ACHN (cell line): ENCODE measurements at places on chromosomes 6 and 20.

DNA sequence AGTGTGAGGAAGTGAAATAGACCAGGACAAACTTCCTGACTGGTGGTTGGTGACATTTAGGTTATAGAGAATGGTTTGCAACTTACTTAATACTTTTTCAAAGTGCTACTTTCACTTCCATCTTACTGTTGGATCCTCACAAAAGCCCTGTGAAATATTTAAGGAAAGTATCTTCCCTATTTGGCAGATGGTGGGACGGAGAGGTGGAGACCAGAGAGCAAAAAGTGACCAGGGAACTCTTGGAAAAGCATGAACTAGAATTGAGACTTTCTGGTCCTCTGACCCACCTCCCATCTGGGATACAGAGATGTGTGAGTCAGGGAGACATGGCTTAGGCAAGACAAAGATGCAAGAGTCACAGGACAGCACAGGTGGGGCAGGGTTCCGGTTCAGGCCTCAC, 3.0 kb downstream of the TRIM10 start:
- no peak for DNase-seq

GRCh38 chr6:133313068-133313467, 71.9 kb downstream of the EYA4 start:
- no peak for DNase-seq

DNA sequence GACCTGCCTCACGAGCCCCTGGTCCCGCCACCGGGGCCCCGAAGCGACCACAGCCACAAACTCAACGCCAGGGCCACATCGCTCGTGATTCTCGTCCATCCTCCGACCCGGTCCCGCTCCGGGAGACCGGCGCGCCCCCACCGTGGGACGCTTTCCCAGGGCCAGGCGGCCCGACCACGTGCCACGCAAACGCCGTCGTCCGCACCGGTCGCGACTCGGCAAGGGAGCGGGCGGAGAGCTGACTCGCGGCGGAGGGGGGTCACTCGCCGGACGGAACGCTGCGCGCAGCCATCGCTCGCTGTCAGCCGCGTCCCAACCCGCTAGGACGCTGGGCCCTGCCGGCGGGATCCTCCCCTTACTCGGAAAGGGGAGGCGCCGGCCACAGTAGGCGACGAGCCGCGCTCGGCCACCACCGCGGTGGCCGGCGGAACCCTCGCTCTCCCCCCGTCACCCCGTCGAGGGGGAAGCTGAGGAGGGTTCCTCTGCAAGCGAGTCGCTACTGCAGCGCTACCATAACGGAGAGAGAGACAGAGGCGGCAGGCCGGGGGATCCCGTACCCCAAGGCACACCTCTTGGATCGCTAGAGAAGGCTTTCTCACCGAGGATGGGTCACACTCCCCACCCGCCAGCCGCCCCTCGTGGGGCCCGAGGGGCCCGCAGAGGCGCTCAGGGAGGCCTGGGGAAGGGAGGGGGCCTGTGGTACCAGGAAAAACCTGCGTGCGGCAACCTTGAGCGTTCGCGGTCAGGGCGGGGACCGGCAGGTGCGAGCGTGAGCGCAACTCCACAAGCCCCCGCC, 511.8 kb upstream of the ZNF337 start:
- DNase-seq, result no peak

DNA sequence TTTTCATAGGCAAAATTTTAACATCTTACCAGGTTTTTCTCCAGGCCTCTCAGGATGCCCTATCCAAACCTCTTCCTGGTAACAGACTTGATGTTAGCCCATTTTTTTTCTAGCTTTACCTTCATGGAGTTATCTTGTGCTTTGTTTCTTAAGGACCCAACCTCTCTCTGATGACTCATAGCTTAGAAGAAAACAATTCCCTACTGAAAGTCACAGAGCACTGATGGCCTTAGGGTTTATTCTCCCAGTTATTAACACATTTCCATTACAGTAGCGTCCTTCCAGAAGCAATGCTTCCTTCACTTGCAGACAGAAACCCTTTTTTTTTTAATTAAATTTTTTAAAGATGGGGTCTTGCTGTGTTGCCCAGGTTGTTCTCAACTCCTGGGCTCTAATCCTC, 79.4 kb downstream of the IYD start:
- no peak for DNase-seq

- no peak for DNase-seq
These were observed 866 bp upstream of the BTN3A3 start for GRCh38 chr6:26439151-26440125.

DNA sequence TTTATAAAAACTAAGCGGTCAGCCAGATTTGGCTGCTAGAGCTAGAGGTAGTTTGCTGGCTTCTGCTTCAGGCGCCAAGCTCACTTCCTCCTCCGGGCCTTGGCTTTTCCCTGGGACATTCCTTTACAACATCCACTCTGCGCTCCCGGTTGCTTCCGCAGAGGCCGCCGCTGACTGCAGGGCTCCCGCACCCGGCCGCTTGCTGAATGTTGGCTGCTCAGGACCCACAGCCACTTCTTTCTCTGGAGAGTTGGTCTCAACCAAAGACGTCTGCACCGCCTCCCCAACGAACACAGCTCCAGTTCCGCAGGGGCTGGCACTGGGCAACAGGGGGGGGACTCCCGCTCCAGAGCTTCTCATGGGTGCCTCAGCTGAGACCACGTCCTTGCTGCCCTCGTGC, 282.8 kb downstream of the TFAP2C start:
- no peak for DNase-seq

DNA sequence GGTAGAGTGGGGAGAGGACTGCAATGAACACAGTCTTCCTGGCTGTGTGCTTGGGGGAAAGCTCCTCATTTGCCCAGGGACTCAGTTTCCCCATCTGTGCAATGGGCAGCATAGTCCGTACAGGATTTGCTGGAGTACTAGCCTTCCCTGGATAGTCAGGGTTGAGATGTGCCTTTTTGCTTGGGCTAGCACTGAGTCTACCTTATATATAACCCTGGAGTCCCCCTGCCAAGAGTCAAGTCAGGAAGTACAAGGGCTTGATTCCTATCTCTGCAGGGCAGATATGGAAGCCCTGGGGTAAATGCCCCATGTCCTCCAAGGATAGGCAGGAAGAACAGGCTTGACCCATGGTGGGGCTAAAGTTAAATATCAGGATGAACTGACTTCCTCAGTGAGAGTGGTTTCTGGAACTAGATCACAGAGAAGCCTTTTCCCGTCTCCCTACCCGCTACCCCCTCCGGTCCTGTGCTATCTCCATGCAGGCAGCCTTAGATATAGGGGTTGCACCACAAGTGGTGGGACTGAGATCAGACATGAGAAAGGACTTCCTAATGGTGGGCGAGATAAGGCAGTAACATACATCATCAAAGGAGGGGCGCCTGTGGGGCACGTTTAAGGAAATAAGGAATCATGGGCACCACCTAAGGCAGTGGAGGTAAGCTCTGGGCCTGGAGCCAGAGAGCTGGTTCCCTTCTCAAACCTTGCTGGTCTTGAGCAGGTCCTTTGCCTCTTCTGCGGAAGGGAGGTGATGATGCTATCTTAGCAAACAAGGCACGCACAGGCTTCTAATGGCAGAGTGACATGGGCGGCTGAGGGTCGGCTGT, 157.9 kb downstream of the MRPL14 start:
- DNase-seq, result no peak

DNA sequence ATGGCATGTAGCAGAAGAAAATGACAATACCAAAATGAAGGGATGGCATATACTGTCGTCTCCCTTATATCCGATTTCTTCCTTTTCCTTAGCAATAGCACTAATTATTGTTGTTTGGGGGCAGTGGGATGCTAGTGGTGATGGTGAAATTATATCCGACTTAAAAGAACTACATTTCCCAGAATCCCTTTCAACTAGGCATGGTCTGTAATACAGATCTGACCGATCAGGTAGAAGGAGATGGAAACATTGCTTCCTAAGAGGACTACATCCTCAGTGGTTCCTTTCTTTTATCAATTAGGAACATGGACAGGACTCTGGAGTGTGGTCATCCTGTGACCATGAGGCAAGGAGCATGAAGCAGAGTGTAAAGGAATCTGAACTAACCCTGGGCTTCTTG, 532.6 kb downstream of the CBLN4 start:
- no peak for DNase-seq

GRCh38 chr20:62728781-62729300, 20.2 kb downstream of the NTSR1 start:
- DNase-seq, result no peak

DNA sequence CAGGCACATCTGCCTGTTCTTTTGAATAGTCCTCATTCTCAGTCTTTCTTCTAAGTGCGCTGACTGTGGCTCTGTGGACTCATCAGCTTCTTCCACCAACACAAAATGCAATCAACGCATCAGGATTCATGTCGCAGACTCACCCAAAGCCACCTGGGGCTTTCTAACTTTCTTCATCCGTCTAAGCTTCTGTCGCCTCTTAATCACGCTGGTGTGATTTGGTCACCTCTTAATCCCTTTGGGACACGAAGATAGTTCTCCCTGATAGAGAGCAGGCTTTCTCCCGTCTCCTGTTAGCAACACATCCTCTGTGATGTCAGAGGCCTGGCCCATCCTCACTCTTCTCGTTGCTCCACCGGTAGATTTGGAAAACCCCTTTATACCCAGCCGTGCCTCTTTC, 78.0 kb upstream of the FOXQ1 start:
- no peak for DNase-seq

DNA sequence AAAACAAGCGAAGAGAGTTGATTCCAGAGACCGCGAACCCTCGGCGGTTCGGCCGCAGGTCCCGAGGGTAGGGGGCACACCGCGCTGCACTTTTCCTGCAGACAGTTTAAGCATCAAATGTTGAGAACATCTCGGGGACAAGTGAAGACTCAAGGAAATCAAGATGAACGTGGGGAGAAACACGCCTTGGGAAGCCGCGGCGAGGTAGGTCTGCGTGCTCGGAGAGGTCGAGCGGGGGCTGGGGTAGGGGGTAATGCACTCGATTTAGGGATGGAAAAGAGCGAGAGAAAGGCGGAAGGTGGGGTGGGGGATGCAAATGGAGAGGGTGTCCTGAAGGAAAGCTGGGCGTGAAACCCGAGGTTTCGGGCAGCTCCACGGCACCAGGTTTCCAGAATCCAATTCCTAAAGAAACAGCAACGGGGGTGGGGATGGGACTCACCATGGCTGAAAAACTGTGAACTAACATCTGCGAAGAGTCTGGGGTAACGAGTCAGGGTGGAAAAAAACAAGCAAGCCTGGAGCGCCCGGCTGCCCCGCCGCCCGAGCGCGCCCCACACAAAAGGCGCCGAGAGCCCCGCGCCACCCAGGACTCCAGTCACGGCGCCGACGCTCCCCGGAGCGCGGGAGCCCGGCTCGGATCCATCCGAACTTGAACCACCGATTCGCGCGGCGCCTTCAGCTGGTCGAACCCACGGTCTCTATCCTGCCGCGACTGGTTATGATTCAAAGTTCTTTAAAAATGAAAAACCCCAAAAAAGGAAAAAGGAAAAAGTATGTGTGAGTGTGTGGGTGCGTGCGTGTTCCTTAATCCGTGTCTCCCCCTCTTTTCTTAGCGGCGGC, 3.5 kb downstream of the TFAP2A start:
- peak; percentile 28 for DNase-seq

DNA sequence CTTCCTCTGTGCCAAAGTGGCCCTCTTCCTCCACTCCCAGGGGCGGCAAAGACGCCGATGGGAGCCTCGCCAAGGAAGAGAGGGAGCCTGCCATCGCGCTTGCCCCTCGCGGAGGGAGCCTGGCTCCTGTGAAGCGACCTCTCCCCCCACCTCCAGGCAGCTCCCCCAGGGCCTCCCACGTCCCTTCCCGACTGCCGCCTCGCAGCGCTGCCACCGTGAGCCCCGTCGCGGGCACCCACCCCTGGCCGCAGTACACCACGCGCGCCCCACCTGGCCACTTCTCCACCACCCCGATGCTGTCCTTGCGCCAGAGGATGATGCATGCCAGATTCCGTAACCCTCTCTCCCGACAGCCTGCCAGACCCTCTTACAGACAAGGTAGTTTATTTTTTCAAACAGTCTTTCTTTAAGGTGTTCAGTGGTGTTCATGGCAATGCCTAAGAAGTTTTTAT, 64.9 kb downstream of the FNDC1 start:
- no peak for DNase-seq

GRCh38 chr6:43776799-43777776, 7.1 kb downstream of the VEGFA start:
- DNase-seq, result no peak

GRCh38 chr6:47655719-47656595, 42.4 kb upstream of the ADGRF4 start:
- DNase-seq, result peak; percentile 69

- no peak for DNase-seq
These were observed 4.1 kb upstream of the TOX2 start for GRCh38 chr20:43910564-43910963.

DNA sequence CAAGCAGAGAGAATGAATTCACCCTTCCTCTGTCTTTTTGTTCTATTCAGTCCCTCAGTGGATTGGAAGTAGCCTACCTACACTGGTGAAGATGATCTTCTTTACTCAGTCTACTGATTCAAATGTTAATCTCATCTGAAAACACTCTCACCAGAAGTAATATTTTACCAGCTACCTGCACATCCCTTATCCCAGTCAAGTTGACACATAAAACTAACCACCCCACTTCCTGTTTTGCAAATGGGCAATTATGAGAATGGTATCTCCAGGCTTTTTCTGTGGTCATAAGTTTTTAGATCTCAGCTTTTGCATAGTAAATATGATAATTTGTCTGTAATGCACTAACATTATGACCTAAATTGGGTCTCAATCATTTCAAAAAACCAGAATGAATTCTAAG, 228.8 kb upstream of the ECI2 start:
- no peak for DNase-seq
